ENCODE measurements at places on chromosomes 2 and 18.

- no peak for DNase-seq
Observed at GRCh38 chr2:104919127-104919526, 65.2 kb downstream of the POU3F3 start.

DNA sequence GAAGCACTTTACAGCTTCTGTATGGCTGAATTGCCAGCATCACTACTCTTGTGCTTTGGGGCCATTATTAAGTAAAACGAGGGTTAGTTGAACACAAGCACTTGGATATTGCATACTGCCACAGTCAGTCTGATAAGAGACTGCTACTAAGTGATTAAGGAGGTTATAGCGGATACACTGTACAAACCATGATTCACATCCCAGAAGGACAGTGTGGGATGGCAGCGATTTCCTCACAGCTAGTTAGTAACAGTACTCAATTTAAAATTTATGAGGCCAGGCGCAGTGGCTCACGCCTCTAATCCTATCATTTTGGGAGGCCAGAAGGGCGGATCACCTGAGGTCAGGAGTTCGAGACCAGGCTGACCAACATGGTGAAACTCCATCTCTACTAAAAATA, 2.6 kb upstream of the BMPR2 start:
- DNase-seq = no peak

DNA sequence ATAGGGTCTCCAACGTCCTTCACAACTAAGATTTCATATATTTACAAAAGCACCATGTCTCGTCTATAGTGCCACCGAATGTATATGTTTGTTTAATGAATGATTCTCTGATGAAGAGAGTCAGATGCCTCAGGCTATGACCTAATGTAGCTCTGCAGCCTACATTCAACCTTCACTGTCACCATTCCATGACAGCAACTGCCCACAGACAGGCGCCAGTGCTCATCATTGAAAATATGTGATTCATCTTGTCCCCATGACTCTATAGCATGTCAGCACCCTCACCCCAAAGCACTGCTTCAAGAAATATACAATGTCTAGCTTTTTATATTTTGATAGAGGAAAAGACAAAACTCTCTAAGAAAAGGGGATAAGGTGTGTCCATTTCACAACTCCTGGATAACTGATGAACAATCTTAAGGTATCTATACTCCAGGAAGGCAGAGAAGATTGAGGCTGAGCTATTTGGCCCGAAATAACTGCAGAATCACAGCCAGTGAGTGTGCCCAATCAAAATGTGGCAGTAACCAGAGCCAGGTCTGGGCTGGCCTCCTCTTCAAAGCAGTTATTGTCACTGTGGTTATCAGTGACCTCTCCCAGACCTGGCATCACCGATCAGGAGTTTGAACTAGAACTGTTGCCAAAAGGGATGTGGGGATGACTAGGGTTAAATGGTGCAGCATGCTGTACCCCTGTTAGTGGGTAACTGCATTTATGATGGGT, 246.6 kb downstream of the SETBP1 start:
- no peak for DNase-seq

DNA sequence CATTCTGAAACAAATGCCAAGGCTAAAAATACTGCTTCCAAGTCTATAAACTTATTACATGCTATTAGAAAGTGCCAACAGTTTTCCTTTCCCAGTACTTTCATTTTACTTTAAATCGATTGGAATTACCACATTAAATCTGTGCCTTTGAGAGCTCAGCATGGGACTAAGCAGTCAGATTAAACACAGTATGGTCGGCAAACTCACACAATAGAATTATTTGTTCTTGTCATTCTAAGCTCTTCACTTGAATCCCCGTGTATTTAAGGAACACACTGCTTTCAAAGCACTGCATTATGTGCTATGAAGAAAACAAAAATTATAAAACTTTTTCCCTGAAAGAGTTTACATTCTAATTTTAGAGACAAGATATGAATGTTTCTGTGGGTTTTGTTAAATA, 444.4 kb upstream of the SLC39A10 start:
- no peak for DNase-seq

DNA sequence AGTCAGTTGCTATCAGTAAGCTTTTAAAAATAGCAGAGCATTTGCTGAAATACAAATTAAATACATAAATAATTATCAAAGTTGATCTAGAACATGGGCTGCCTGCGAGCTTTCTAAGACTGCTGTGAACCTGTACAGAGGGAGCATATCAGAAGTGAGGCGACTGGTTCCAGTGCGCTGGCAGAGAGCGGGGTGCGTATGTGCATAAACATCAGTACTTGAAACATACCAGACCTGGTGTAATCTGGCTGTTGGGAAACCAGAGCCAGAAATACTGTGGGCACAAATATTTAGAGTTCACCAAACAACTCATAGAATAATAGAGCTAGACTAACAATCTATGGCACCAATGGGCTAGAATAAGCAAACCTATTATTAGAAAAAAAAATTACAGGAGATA, 27.3 kb downstream of the PDIA6 start:
- DNase-seq = no peak

DNA sequence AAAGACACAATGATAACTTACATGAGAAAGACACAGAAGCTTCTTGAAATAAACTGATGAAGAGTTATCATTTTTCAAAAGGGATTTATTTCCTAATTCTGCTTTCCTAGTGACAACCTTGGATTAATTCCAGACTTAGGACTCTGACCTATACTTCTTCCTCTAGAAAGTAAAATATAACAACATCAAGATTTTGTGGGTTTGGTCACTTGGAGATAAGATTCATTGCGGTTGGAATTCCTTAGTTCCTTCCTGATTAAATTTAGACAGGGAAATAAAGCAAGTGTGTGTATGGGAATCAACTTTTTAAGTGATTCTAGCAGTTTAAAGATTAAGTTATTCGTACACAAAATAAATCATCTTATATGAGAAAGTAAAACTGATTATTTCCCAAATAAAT, 208.4 kb upstream of the CCDC150 start:
- no peak for DNase-seq

DNA sequence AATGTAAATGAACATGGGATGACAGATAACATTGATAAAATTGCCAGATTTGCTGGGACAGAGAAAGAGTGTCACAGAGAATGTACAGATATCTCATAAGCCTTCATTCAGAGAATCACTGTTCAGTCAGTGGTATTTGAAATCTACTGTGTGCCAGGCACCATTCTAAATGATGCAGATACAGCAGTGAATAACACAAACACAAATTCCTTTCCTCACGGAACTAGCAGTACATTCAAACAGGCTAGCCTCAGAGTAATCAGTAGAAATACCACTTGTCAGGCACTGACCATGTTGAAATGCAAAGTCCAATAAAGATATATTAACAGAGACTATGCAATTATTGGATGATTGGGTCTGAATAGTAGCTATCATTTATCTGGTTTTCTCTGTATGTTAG, 211.0 kb downstream of the RDH14 start:
- DNase-seq = no peak

DNA sequence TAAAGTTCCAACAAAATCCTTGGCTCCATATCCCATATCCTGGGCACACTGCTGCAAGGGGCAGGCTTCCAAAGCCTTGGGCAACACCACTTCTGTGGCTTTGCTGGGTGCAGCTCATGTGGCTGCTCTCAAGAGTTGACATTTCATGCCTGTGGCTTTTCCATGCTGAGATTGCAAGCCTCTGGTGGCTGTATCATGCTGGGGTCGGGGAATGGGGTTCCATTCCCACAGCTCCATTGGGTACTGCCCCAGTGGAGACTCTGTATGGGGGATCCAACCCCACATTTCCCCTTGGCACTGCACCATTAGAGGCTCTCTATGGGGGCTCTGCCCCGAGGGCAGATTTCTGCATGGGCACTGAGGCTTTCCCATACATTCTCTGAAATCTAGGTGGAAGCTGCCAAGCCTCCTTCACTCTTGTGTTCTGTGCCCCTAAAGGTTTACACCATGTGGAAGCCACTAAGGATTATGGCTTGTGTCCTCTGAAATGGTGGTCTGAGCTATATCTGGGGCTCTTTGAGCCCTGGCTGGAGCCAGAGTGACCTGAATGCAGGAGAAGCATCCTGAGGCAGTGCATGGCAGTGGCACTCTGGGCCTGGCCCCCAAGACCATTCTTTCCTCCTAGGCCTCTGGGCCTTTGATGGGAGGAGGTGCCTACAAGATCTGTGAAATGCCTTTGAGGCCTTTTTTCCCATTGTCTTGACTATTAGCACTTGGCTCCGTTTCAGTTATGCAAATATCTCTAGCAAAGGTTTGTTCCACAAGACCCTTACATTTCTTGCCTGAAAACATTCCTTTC, 107.9 kb downstream of the PTGR3 start:
- no peak for DNase-seq

GRCh38 chr2:101717071-101717845, 19.8 kb downstream of the MAP4K4 start:
- no peak for DNase-seq

GRCh38 chr2:160142472-160142871, 57.6 kb downstream of the ITGB6 start:
- DNase-seq = no peak

- no peak for DNase-seq
Observed at GRCh38 chr2:216490061-216490460, 8.6 kb upstream of the RPL37A start.

GRCh38 chr2:37354531-37354930, 10.1 kb downstream of the QPCT start:
- no peak for DNase-seq

- no peak for DNase-seq
Observed at GRCh38 chr2:102200539-102200938, 13.7 kb downstream of the IL1RL2 start.

DNA sequence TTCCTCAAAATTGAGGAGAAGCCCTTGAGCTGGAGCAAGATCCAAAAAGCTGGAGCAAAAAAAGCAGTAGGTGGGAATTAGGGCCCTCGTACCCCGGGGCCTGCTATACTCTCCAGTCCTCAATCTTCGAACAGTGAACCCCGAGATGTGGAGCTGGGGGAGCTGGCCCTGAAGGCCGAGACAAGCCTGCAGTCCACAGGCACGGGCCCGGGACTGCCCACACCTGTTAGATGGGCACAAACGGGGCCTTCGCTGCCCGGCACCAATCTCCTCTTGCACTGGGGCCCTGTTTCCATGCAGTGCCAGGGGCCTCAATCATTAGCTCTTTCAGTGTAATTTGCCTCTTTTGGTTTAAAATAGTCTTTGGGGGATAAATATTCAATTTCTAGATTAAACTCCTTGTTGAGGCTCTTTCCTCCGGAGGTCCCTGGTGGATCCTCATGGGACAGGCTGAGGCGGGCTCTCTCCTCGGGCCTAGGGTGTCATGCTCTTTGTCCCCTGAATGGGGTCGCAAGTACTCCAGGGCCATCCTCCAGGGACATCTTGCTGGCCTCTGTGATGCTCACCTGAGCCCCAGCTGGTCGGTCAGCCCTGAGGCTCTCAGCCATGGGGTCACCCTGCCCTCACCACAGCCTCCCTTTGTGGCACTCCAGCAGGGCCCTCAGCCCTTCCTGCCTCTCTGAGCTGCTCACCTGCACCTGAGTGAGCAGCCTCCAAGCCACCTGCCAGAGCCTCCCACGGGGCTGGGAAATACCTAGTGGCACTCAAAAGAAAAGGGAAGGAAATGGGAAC, 223.6 kb downstream of the ALPK2 start:
- DNase-seq = no peak

DNA sequence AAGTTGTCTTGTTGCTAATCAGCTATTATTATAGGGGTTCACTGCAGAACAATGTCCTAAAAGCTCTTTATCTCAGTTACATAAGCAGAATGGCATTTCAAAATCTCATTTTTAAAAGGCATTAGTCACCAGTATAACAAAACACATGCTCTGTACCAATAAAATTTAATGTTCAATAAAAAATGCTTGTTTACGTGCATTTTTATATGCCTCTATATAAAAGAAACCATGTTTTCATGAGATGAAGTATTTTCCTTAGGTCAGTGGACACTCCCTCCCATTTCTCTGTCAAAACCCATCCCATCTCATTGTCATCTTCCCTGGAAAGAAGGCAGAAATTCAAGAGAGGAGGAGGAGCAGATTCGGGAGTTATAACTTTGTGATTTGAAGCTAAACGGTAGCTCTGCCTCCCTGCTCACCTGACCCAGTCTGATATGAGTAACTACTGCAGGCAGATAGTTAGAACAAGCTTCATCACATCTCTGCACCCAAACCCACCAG, 231.9 kb upstream of the SIX2 start:
- DNase-seq = no peak

DNA sequence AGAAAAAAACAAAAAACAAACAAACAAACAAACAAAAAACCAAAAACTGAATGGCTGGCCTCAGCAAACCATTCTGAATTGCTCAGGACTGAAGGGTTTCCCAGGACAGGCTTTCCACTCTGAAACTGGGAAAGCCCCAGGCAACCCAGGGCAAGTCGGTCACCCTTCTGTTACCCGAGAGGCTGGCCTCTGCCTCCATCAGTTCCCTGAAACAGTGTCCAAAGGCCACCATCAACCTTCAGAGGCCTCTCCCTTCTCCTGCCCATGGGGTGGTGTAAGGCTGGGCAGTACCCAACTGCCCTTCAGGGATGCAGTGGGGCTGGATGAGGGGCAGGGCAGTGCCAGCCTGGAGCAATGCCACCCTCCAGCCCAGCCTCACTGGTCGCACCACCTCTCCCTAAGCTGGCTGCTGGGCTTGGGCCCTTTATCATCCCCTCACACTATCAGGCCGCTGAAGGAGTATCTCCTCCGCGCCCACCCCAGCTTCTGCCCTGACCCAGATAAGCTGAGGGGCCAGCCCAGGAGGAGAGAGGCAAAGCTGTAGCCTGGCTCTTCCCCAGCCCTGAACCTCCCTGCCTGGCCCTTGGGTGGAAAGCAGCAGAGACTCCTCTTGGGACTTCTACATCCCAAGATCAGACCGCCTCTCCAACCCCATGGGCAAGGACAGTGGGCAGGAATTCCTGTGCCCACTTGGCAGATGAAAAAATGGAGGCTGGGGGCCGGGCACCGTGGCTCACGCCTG, 35.9 kb downstream of the ZFP36L2 start:
- DNase-seq = no peak

DNA sequence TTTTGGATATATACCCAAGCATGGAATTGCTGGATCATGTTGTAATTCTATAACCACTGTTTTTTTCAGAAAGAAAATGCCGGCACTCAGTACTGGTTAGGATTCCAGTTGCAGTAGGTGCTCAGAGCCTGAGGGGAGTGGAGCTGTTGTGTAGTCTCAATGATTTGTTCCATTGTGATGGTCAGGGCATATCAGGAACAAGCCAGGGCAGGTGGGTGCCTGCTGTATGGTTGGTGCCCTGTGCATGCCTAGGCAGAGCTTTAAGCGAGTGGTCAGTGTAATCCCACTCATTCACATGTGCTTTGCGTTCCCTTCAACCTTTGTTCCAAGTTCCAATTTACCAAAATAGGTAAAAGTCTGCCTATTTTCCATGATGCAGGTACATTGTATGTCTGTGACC, 100.9 kb downstream of the FHOD3 start:
- no peak for DNase-seq

Data from glutamatergic neuron (in vitro differentiated cells).